ENCODE measurements at places on chromosomes 13 and 19. TPM values are rescaled to one million over a fixed set of nuclear protein-coding genes. Genes with fewer than 3 reads are reported as not detected.

SELENOV gene
- not detected for total RNA-seq

GFY gene
- not detected for total RNA-seq

KLF5 gene
- total RNA-seq: 0.50 TPM

FUT2 gene
- not detected for total RNA-seq

KLK2 gene
- not detected for total RNA-seq

CFD gene
- total RNA-seq: 38.5 TPM

OR4F17 gene
- not detected for total RNA-seq

KCNJ14 gene
- total RNA-seq: 1.2 TPM

CEACAM1 gene
- total RNA-seq: not detected

TEX26 gene
- 0.44 TPM for total RNA-seq

GPR183 gene
- total RNA-seq: not detected

SHISA7 gene
- not detected for total RNA-seq

FFAR3 gene
- not detected for total RNA-seq

NAPSA gene
- 0.50 TPM for total RNA-seq

ZNF66 gene
- 3.5 TPM for total RNA-seq

FFAR1 gene
- total RNA-seq: not detected

ZNF578 gene
- total RNA-seq: 7.0 TPM

ZNF667 gene
- 7.6 TPM for total RNA-seq

STOML3 gene
- total RNA-seq: not detected

ITGBL1 gene
- 70.7 TPM for total RNA-seq

PGLYRP2 gene
- not detected for total RNA-seq

FCAR gene
- total RNA-seq: not detected

PLIN5 gene
- not detected for total RNA-seq

ICAM4 gene
- 1.2 TPM for total RNA-seq

SIGLECL1 gene
- not detected for total RNA-seq

CCDC106 gene
- total RNA-seq: 12.8 TPM

GNG7 gene
- total RNA-seq: 0.15 TPM

CDC42EP5 gene
- 51.9 TPM for total RNA-seq

SRRM5 gene
- total RNA-seq: 0.17 TPM

C19orf85 gene
- not detected for total RNA-seq

PDCD5 gene
- total RNA-seq: 141 TPM

TEX101 gene
- total RNA-seq: not detected

ADGRE3 gene
- total RNA-seq: not detected

LRRC25 gene
- total RNA-seq: 0.15 TPM

GARIN5A gene
- total RNA-seq: 0.33 TPM

FAM216B gene
- total RNA-seq: not detected

PDE4C gene
- total RNA-seq: 0.87 TPM

S1PR5 gene
- total RNA-seq: 0.15 TPM

CCNE1 gene
- 4.1 TPM for total RNA-seq

TNNI3 gene
- not detected for total RNA-seq

FGF21 gene
- total RNA-seq: not detected

CCDC8 gene
- total RNA-seq: 34.2 TPM

ZFP36 gene
- 7.3 TPM for total RNA-seq

PPP2R1A gene
- total RNA-seq: 256 TPM

KLF1 gene
- total RNA-seq: not detected

SIGLEC8 gene
- total RNA-seq: not detected

RGCC gene
- 19.8 TPM for total RNA-seq

Measured in smooth muscle cell of trachea (primary cell).